ENCODE measurements at places on chromosomes 3 and 15.

DNA sequence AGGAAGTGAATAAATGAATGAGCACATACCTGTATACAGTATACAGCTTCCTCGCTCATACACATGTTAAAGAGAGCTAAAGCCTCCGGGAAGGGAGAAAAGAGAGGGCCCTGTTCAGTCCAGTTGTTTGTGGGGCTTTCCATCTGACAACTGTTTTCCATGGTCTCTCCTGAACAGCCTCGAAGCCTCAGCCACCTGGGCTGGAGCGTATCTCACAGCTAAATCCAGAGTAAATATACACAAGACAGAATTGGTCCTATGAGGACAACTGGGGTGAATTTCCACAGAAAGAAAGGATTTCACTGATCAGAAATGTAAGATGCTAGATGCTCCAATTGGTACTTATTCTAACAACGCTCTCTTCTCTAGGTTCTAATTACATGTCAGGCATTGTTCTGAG, 103.5 kb downstream of the LIPC start:
- no peak for DNase-seq

GRCh38 chr3:178856804-178857203, 214.8 kb downstream of the ZMAT3 start:
- no peak for DNase-seq

DNA sequence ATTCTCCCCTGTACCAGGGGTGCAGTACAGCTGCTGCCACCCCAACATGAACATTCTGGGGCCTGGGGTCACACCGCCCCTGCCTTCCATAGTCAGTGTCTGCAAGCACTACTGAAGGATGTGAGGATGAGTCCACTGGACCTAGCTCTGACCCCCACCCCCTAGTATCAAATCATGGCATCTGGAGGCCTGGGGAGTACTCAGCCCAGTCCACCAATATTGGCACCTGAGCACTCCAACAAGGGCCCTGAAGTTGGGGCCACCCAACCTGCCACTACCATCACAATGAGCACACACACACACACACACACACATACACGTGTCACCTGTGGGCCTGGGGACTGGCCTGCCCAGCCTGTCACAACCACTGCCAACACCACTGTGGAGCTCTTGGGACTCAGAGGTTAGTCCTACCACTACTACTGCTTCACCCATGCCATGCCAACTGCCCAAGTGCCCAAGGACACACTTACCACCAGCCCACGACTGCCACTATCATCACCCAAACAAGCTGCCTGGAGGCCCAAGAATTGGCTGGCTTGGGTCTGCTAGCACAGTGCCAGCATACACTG, 253.9 kb downstream of the MCTP2 start:
- DNase-seq: no peak

DNA sequence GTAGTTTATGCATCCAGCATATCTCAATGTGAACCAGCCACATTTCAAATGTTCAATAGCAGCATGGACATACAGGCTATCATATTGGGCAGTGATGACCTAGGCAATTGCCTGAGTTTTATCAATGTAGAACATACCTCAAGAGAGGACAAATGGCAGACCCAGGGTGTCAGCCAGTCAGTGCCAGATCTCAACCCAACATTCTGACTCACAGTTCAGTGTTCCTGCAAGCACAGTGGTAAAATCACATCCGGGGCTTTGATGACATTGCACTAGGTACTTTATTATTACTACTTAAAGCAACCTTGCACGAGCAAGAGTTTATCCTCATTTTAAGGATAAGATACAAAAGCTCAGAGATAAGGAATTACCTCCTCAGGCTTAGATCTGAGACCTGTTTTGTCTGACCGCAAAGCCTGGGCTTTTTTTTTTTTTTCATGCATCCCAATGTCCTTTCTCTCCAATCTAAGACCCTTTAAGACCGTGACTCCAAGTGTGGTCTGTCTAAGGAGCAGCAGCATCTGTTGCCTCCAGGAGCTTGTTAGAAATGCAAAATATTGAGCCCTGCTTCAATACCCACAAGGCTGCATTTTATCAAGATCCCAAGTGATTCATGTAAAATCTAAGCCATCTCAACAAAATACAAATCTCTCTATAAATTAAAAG, 60.1 kb downstream of the SLC12A1 start:
- no peak for DNase-seq

DNA sequence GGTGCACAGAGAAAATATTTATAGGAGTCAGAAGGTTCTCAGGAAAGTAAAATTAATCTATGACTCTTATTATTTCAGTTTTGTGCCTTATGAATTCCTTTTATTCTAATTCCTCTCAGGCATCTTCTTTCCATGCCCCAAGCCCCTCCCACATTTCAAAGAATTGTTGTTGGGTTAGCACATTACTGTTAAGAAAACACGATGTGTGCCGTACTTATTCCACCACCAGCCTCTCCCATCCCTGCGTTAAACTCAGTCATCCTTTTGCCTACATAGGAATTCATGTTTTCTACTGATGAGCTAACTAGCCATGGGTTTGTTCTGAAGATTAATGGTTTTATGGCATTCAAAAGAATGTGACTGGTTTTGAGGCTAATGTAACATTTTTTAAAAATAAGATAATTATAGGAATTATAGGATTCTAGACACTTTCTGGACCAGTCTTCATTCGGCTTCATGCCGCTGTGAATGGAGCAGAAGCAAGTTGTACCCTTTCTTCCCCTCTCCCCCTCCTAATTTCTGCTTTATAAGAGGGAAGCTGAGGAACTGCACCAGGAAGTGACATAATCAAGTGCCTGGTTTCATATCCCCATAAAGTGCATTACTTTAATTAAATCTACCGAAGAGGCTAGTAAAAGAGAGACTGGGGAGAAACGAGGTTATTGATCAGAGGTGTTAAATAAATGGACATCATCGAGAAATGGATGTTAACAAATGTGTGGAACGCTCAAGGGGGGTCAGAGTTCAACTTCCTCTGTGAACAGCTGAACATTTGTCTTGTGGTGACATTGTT, 12.3 kb upstream of the MB21D2 start:
- no peak for DNase-seq

DNA sequence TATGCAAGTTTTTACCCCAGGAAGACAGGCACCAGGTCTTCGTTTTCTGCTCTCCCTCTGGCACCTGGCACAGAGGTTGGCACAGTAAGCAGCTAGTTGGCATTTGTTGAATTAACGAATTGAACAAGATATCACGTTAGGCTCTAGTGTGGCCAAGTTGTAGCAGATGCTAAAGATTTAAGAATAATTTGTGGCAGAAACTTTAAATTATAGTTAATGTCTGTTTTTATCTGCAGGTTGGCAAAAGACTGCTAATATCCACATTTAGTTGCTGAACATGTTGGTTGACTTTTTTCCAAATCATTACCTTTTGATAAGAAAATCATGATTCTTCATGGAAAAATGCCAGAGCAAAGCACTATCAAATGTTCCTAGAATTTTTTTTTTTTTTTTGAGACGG, 8.1 kb downstream of the CHRNA5 start:
- no peak for DNase-seq

DNA sequence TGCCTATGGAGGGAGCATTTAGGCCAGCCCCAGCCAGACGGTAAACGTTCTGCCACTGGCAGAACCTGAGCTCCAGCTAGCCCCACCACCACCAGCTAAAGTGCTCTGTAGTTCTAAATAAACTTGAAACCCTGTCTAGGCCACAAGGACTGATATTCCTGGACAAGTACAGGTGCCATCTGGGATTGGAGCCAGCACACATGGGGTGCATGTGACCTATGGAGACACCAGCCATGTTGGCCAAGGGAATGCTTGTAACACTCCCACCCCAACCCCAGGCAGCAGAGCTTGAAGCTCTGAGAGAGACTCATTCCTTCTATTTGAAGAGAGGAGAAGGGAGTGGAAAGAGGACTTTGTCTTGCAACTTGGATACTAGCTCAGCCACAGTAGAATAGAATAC, 284.5 kb upstream of the DCBLD2 start:
- no peak for DNase-seq

- DNase-seq: no peak
Observed at GRCh38 chr3:50604628-50605588, 6.7 kb downstream of the CISH start.

GRCh38 chr3:190097617-190098016, 23.1 kb downstream of the P3H2 start:
- no peak for DNase-seq

DNA sequence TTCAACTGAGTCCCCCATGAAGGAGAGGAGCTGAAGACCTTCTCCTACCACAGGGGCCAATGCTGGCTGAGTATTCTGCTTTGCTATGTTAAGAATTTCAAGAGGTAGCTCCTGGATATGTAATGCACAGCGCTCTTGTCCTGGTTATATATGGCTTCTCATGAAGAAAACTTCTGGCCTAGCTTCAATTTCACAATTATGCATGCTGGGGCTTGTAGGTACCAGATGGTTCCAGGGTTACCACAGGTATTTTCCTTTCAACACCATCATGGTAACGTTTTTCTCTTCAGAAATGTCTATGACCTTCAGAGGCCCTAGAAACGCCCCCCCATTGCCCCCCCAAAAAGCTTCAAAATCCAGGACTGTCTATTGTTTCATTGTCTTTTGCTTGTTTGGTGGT, 311.7 kb upstream of the ICE2 start:
- DNase-seq: no peak

All from SW 1271 (cell line).